Spleen (tissue), 13 donors: ENCODE measurements at places on chromosomes 5 and 9.

DNA sequence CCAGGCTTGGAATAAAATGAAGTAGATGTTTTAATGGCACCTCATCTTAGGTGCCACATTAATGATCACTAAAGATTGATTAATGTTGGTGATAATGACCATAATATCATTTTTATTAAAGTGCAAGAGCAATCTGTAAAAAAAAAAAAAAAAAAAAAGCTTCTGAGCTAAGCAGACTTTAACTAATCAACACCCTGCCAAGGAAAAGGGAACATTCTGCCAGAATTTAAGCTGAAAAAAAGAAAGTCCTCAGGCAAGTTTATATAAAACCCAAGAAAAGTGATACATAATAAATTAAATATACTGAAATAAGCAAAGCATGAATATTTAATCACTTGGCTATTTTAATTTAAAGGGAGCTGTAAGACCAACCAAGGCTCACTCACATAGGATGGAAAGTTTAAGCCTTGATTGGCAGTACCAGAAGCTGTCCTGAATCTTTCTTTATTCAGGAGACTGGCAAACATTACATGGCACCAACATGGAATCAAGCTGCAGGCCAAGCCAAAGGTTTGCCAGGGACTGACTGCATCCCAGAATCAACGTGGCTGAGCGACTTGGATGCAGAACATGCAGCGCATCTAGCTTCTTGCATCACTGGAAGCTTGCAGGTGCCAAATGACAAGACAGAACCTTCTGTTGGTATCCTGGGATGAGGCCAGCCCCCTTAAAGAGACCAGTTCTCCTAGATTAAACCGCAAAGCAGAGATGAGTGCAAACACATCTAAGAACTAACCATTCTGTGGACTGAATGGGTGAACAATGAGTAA is 413.6 kb downstream of the ENC1 start:
- H3K27me3 ChIP-seq: no peaks in the 10 kb centered on the region
- H3K36me3 ChIP-seq: no peaks in the 10 kb centered on the region
- H3K4me1 ChIP-seq: no peaks in the 10 kb centered on the region
- no peak overlapping the region for H3K4me3 ChIP-seq
- H3K27ac ChIP-seq: no peak overlapping the region
- no peak for DNase-seq

GRCh38 chr9:68545033-68545705 is 4.5 kb upstream of the TMEM252 start:
- no peaks in the 10 kb centered on the region for H3K27me3 ChIP-seq
- peaks cover 27% of the 10 kb centered on the region for H3K4me1 ChIP-seq
- no peak for DNase-seq
- H3K27ac ChIP-seq: peak overlapping the region; percentile 89

- no peaks in the 10 kb centered on the region for H3K27me3 ChIP-seq
- no peak overlapping the region for H3K27ac ChIP-seq
- no peak for DNase-seq
- no peak overlapping the region for H3K4me3 ChIP-seq
- H3K4me1 ChIP-seq: no peaks in the 10 kb centered on the region
- H3K36me3 ChIP-seq: no peaks in the 10 kb centered on the region
Observed at GRCh38 chr5:36423578-36424307, 122.0 kb upstream of the RANBP3L start.

GRCh38 chr5:119630752-119631440 is 1.5 kb downstream of the FAM170A start:
- no peaks in the 10 kb centered on the region for H3K36me3 ChIP-seq
- no peak overlapping the region for H3K27ac ChIP-seq
- H3K4me1 ChIP-seq: no peaks in the 10 kb centered on the region
- H3K4me3 ChIP-seq: no peak overlapping the region

GRCh38 chr5:36641431-36641830 is 35.0 kb downstream of the SLC1A3 start:
- no peak overlapping the region for H3K27ac ChIP-seq
- no peak for DNase-seq
- no peaks in the 10 kb centered on the region for H3K36me3 ChIP-seq
